ENCODE measurements at places on chromosomes 11 and 22.
A peak's percentile ranks its signal among the peaks of the same experiment; 100 is the strongest.

- DNase-seq: no peak
Observed at GRCh38 chr11:4084406-4085125, 10.0 kb upstream of the RRM1 start.

- no peak for DNase-seq
Observed at GRCh38 chr11:130416906-130417305, 11.5 kb downstream of the ADAMTS8 start.

DNA sequence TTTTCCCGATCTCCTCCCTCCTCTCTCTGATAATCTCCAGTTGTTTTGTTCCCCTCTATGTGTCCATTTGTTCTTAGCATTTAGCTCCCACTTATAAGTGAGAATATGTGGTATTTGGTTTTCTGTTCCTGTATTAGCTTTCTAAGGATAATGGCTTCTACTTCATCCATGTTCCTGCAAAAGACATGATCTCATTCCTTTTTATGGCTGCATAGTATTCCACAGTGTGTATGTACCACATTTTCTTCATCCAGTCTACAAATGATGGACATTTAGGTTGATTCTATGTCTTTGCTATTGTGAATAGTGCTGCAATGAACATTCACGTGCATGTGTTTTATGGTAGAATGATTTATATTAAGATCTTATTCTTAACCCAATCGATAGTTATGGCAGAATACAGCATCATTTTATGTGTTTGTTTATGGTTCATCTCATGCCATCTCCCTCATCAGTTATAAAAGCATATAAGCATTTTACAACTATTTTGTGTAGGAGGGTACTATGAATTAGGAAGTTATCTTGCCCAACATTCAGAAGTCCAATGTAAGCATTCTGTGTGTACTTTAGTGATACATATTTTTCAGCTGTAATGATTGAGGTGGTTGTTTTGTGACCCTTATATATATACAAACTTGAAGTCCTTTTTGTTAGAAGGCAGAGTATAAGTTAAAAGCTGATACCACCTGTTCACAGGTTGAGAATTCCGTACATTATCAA, 3.2 kb downstream of the MS4A3 start:
- peak; percentile 22 for DNase-seq

DNA sequence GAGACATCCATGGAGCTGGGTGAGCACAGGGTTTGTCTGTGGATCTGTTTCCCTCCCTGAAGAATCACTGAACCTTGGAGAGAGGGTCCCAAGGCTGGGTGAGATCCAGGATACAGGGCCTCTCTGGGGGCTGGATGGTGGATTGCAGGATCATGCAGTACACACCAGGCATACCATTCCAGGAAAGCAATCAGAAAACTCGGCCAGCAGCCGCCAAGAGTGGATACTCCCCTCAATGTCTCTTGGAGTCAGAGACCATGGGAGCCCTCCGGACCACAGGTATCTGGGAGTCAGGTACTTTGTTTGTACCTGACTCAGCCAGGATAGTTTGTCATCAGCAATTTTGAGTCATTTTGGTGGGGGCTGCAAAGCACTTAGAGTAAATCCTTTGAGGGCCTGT, 14.6 kb upstream of the SYT13 start:
- no peak for DNase-seq

- DNase-seq: no peak
Observed at GRCh38 chr22:28480000-28480715, 199.5 kb downstream of the TTC28 start.

GRCh38 chr22:29172216-29172615, 33.5 kb upstream of the EMID1 start:
- DNase-seq: no peak

DNA sequence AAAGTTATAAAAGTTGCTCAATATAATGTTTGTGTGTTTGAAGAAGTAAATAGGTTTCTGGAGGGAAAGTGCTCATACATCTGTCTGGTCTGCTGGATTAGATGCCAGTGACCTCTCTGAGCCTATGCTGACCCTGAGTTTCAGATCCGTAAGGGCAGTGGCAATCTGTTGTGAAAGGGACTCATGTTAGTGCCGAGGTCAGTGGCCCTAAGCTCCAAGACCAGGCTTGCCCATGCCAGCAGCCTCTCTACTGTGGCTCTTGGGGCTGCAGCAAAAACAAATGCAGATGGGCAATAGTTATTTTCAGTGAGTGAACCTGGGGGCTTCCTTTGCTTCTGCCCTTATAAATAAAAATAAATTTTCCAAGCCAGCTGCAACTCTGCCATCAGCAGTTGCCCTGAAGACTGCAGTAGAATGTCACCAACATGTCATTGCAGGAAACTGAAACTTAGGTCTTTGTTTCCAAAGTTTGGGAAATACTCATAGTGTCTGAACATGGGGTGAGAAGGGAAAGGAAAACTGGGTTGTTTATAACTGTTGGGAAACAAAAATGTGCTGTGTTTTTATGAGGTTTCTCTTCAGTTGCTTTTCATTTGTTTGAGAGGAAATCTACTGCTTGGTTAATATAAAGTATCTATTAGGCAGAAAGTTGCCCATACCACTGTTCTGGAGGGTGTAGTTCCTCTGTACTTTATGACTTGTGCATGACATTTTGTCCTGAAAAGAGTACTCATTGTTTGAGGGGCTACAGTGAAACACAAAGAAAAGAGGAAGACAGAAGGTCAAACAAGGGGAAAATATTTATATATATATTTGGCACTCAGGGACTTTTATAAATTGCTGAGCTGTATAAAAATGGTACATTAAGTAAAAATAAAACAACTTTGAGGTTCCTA, 9.5 kb upstream of the MS4A4E start:
- DNase-seq: no peak

- no peak for DNase-seq
Observed at GRCh38 chr11:120516461-120517389, 5.2 kb downstream of the GRIK4 start.

DNA sequence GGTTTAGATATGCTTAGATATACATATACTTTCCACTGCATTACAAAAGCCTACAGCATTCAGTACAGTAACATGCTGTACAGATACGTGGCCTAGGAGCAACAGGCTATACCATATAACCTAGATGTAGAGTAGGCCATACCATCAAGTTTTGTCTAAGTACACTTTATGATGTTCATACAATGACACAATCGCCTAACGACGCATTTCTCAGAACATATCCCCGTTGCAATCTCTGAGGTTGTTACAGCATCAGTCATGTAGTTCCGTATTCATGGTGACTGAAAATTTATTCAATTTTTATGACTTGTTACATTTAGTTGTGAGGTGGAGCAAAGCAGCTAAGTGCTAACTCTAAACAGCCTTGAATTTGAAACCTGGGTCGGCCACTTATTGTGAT, 6.7 kb downstream of the ZBTB44 start:
- DNase-seq: no peak

- no peak for DNase-seq
Observed at GRCh38 chr11:31295308-31295707, 74.2 kb downstream of the DCDC1 start.

- DNase-seq: no peak
Observed at GRCh38 chr11:14350716-14351238, 8.2 kb downstream of the RRAS2 start.
